HEK293T (cell line): ENCODE measurements at places on chromosomes 13 and 19.

- DNase-seq: no peak
These were observed 19.1 kb downstream of the SMARCA4 start for GRCh38 chr19:10979951-10980381.

DNA sequence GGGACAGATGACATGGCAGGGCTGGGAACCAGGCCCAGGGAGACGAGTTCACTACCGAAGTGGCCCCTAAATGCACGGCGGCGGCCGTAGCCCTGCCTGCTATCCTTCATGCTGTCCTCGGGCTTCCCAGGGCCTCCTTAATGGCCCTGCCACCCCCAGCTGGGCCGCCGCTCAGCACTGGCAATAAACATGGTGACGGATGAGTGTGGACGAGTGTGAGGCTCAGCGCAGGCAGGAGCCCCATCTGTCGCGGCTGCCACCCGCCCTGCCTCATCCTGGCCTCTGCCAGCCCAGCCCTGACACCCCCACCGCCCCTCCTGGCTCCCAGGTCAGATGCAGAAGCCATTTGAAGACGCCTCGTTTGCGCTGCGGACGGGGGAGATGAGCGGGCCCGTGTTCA lies 13.6 kb downstream of the PIN1 start:
- DNase-seq: no peak

DNA sequence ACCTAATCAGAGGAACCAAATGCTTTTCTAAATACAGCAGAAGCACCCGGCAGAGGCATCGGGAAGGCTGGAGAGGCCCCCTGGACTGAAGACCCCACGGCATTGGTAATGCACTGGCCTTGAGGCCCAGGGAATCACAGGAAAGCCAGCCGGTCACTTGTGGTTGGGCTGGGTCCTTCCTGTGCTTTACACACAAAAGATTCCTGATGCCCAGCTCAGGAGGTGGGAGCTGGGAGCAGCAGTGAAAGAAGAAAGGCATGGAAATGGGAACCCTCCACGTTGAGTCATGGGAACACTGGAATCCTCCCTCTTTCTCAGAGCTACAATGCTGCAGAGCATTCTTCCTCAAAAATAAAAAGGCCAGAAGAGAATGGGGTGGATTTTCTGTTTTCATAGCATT lies 126.4 kb downstream of the TNFRSF19 start:
- DNase-seq: no peak

DNA sequence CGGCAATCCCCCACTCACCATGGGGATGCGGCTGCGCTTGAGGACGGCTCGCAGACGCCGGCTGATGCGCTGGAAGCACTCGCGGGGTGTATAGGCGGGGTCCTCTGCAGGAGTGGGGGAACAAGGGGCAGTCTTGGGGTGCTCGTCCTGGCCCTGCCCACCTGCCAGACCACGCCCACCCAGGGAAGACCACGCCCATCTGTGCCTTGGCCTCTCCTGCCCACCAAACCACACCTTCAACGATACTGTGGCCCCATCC lies 6.7 kb downstream of the RNU6-9 start:
- no peak for DNase-seq

DNA sequence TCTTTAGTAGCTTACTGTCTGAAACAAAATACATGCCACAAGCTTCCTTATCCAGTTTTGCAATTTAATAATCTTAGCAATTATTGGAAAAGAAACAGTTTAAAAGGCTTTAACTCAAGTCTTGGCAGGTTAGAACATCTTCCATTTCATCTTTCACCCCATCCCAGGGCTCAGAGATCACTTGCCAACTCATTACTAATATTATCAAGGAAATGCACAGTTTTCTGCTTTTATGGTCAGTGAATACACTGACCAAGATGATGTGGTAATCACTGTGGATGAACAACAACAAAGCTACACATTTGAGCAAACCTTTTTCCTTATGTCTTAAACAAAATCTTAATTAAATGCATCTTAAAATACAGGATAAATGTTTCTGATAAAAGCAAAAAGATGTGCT lies 48.0 kb upstream of the ITM2B start:
- no peak for DNase-seq

DNA sequence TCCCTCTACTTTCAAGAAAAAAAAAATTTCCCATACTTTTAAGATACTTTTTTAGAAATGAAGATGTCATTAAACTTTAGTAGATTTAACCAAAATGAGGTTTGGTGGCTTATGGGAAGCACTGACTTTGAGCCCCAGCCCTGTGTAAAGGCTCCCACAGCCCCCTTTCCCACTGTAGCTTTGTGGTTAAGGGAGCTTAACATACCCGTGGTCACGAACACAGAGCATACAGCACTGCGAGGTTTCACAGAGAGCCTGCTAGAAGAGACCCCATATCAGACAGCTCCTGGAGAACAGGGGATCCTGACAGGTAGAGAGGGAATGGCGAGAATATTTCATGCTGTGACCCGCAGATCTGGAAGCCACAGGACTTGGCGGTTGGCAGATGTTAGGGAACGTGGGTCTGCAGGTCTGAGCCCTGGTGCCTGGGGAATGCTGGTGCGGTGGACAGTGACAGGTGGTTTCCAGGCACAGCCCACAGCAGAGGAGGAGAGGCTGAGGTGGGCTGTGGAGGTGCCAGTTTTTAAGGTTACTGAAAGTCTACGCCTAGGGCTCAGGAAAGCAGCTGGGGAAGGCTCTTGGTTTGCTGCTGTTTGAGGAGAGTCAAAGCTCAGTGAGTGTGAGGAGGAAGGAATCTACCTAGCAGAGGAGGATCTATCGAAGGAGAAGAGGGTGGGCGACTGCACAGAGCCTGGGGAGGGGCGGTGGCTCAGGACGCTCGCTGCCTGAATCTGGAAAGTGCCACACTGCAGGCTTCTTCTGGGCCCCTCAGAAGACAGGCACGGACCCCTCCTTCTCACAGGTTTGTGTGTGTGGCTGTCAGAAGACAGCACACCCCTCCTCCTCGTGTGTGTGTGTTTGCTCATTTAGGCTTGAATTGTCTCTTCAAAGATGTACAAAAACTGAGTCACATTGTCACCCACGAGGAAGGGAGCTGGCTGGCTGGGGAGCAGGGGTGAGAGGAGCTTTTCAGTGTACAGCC lies 49.9 kb downstream of the SLC7A9 start:
- no peak for DNase-seq

GRCh38 chr13:110447058-110447511 lies 114.4 kb downstream of the RAB20 start:
- no peak for DNase-seq

- DNase-seq: no peak
These were observed 22.3 kb upstream of the SLC46A3 start for GRCh38 chr13:28741084-28741491.

DNA sequence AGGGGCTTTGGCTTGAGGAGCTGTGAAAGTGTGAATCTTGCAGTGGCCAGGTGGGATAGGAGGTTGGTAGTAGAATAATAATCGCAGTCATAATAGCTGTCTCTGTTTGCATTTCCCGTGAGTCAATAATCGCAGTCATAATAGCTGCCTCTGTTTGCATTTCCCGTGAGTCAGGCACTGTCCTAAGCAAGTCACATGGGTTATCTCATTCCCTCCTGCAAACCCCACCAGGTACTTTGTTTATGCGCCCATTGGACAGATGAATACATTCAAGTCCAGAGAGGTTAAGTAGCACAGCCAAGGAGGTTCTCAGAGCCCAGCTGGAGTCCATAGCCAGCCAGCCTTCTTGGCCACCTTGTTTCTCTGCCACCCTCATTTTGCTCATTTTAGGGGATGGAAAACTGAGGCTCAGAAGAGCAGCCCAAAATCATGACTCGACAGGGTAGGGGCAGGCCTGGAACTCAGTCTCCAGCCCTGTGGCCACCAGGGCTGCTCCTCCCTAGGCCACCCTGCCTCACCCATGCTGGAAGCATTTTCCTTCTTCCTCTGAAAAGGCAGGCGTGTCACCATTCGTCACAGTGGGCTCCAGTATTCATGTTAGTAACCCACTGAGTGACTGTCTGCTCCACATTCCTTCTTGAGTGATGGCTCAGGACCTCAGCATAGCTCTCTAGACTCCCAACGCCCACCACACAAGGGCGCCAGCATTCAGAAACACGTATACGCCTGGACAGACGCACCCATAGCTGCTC lies 206.2 kb downstream of the URI1 start:
- DNase-seq: no peak

GRCh38 chr13:39530916-39531315 lies 72.1 kb downstream of the LHFPL6 start:
- DNase-seq: no peak

- DNase-seq: no peak
These were observed 67.9 kb downstream of the EFNB2 start for GRCh38 chr13:106467427-106468122.

GRCh38 chr13:36528105-36528504 lies 95.8 kb downstream of the CCNA1 start:
- no peak for DNase-seq

- no peak for DNase-seq
These were observed 1033.5 kb upstream of the SLC10A2 start for GRCh38 chr13:104099750-104100149.

GRCh38 chr13:43846496-43847158 lies 32.9 kb downstream of the CCDC122 start:
- no peak for DNase-seq

DNA sequence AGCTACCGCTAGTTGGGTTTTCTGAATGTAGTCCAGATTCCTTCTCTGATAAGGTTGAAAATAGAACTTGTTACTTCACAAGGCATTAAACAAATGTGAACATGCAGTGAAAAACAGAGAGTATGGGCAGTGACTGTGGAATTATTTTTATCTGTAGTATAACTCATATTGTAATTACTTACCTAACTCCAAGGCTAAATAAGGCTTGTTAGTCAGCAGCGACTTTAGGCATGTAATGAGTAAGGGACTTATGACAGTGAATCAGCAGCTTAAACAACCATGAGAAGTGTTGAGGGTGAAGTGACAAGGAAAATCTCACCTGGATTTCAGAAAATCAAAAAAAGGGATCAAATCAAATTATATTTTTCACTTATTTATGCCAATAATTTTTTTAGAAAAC lies 1719.5 kb upstream of the MIR17HG start:
- no peak for DNase-seq

- no peak for DNase-seq
These were observed 10.1 kb downstream of the RPS28 start for GRCh38 chr19:8331263-8331845.

- no peak for DNase-seq
These were observed 19.6 kb downstream of the ELL start for GRCh38 chr19:18502246-18502637.

- DNase-seq: no peak
These were observed 107.2 kb downstream of the CACNA1A start for GRCh38 chr19:13398780-13399726.

DNA sequence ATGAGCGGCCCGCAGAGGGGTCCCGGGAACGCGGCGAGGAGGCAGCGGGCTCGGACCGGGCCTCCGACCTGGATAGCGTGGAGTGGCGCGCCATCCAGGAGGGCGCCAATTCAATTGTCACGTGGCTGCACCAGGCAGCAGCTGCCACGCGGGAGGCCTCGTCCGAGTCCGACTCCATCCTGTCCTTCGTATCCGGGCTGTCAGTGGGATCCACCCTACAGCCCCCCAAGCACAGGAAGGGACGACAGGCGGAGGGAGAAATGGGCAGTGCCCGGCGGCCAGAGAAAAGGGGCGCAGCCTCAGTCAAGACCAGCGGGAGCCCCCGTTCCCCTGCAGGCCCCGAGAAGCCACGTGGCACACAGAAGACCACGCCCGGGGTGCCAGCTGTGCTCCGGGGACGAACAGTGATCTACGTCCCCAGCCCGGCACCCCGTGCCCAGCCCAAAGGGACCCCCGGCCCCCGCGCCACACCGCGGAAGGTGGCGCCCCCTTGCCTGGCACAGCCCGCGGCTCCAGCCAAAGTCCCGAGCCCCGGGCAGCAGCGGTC lies 10.7 kb downstream of the C19orf25 start:
- DNase-seq: no peak

DNA sequence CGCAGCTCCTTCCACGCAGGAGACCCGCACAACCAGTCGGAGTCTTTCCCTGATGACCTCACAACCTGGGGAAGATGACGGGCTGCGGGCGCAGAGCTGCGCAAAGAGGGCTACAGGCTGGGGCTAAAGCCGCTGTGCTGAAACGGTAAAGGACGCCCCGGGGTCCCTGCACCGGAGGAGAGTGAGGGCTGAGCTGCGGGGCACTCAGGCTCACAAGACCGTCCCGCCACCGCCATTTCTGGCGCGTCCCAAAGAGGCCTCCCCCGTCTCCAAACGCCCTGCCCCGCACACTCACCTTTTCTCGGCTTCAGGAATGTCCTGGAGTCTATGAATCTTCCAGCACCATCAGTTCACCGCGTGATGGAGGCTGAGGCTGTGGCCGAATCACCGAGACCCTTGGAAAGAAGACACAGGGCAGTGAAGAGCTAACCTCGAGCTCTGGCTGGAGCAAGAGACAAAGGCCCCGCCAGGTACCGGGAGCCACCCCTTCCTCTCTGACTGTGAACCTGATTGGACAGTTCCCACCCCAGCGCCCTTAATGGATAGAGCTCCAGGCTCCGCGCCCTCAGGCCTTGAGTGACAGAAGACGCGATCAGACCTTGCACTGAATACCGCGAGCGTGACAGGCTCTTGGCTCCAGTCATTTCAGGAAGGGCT lies 41.8 kb upstream of the ZNF429 start:
- DNase-seq: no peak

- DNase-seq: no peak
These were observed 39.8 kb downstream of the TNFRSF19 start for GRCh38 chr13:23609874-23610576.

DNA sequence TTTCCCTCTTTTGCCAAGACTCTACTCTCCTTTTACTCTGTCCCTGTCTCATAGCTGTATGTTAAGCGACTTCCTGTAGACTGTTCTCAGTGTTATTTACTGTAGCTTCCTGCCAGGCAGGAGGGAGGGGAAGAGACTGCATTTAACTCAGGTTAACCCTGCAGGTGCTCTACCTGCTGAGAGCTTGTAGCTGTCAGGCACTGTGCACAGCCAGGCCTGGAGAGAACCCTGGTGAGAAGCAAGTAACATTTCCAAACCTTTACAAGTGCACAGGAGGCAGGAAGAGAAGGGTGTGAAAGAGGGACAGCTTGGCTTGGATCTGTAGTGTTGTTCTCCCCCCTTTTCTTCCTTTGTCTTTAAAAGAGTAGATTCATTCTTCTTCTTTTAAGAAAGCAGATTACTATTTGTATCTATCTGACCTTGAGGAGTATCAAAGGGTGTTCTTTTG lies 167.1 kb downstream of the LMO7 start:
- no peak for DNase-seq

DNA sequence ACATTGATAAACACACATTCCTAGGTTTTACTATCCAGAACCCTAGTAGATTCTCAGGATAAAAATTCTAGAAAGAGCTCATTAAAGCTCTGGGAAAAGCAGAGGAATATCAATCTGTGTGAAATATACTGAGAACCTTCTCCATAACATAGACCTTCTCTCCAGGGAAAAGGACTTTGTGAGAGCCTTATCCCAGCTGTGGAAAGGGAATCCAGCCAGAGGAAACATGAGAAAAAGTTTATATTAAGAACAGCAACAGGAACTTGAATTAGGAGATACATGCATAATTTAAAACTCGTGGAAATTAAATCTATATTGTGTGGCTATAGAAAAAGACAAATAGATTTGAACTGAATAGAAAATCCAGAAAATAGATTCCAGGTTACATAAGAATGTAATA lies 1639.9 kb downstream of the EFNB2 start:
- DNase-seq: no peak

- no peak for DNase-seq
These were observed 13.3 kb downstream of the TSKS start for GRCh38 chr19:49749771-49750170.
